ENCODE measurements at places on chromosomes 5 and 9. TPM values are rescaled to one million over a fixed set of nuclear protein-coding genes. Genes with fewer than 3 reads are reported as not detected.

FOXI1 gene
- not detected for total RNA-seq

VPS13A gene
- 12.2 TPM for total RNA-seq

SLC6A7 gene
- total RNA-seq = not detected

FCHSD1 gene
- total RNA-seq = 29.3 TPM

GABRP gene
- 0.41 TPM for total RNA-seq

SPZ1 gene
- total RNA-seq = not detected

TAF11L10 gene
- total RNA-seq = not detected

PCDHA1 gene
- 0.06 TPM for total RNA-seq

NSD1 gene
- 40.0 TPM for total RNA-seq

CCDC192 gene
- not detected for total RNA-seq

BNC2 gene
- 19.0 TPM for total RNA-seq

CYLC2 gene
- total RNA-seq = not detected

TAF11L8 gene
- total RNA-seq = not detected

PRUNE2 gene
- total RNA-seq = 9.6 TPM

PCDHAC1 gene
- 0.06 TPM for total RNA-seq

GRXCR2 gene
- total RNA-seq = not detected

IL4 gene
- not detected for total RNA-seq

CDKN2A gene
- total RNA-seq = 54.6 TPM
